ENCODE measurements at places on chromosomes 6 and 20.

DNA sequence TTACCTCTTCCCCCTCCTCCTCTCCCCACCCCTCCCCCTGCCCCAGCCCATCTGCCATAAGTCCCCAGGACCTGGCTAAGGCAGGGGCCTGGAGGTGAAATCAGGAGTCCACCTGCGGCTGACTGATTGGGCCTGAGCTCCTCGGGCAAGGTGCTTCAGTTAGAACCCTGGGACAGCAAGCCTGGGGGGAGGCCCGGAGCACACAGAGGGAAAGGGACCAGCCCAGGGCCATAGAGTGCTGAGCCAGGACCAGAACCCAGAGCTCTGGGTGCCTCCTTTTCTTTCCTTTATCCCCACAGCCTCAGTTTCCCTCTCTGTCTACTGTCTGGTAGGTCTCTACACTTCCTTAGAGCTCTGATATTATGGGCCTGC, 35.7 kb upstream of the VEGFA start:
- DNase-seq, result no peak
- H3K4me3 ChIP-seq, result no peak overlapping the region
- H3K27ac ChIP-seq, result no peak overlapping the region
- H3K36me3 ChIP-seq, result no peaks in the 10 kb centered on the region
- peaks cover 12% of the 10 kb centered on the region for H3K4me1 ChIP-seq

DNA sequence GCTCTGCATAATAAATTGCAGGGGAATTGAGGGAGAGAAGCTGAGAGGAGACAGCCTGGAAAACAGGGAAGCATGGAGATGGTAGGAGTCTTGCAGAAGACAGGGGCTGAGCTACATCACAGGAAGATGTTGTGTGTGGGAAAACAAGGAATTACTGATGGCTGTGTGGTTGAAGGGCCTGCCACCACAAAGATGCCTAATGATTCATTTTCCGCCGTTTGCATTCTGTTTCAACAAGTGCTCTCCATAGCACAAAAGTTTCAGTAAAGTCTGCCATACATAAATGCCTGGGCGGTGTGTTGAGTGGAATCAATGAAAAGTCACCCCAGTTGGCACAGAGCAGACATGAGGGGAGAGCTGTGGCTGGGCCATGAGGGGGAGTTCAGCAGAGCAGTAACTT, 5.6 kb upstream of the KLHL31 start:
- H3K27ac ChIP-seq, result no peak overlapping the region
- H3K36me3 ChIP-seq, result no peaks in the 10 kb centered on the region

GRCh38 chr6:80010288-80010687, 5.8 kb downstream of the TTK start:
- no peak overlapping the region for H3K27ac ChIP-seq
- H3K36me3 ChIP-seq, result no peaks in the 10 kb centered on the region
- no peak overlapping the region for H3K4me3 ChIP-seq
- H3K27me3 ChIP-seq, result no peaks in the 10 kb centered on the region

GRCh38 chr6:36871686-36872085, 2.9 kb downstream of the PPIL1 start:
- DNase-seq, result no peak
- H3K27ac ChIP-seq, result no peak overlapping the region
- H3K4me1 ChIP-seq, result peaks cover 24% of the 10 kb centered on the region
- H3K27me3 ChIP-seq, result no peaks in the 10 kb centered on the region

DNA sequence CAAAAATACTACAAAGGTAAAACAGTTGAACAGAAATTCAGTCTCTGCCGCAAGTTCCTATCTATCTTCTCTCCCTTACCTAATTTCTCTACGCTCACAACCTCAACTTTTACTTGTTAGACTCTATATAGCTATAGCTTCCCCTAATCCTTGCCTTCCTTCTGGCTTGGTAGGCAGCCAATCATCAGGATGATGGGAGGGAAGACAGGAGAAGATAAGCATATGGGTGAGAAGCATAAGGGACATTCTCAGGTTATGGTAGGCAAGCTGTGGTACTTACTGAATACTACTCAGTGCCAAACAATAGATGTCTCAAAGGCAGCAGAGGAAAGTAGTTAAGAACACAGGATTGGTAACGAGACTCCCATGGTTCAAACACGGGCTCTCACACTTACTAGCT, 7.8 kb downstream of the CCNC start:
- H3K4me1 ChIP-seq, result no peaks in the 10 kb centered on the region
- H3K36me3 ChIP-seq, result peaks cover 13% of the 10 kb centered on the region
- no peaks in the 10 kb centered on the region for H3K27me3 ChIP-seq
- H3K4me3 ChIP-seq, result no peak overlapping the region
